ENCODE measurements at places on chromosomes 1 and 21.

- no peak for DNase-seq
Observed at GRCh38 chr1:16410803-16411202, 26.4 kb downstream of the SPATA21 start.

- DNase-seq = no peak
Observed at GRCh38 chr21:42746593-42747275, 93.3 kb downstream of the PDE9A start.

- no peak for DNase-seq
Observed at GRCh38 chr1:77378723-77379535, 97.1 kb downstream of the AK5 start.

GRCh38 chr1:62336638-62336994, 17.4 kb upstream of the KANK4 start:
- no peak for DNase-seq

GRCh38 chr1:67525053-67525760, 95.0 kb upstream of the SERBP1 start:
- DNase-seq = no peak

DNA sequence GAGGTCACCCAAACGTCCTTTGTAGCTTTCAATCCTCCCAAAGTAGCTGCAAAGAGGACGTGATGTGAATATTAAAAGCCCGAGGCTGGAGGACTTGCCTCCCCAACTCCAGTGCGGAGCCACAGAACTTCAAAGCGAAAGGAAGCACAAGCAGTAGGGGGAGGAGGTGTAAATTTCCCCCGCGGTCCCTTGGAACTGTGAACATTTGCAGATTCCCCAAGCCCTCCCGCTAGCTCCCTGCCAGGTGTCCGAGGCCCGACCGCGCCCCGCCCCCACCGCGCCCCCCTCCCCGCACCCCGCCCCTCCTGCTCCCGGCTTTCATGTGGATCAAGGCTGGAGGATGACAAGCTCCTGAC, 41.5 kb upstream of the HAO2 start:
- DNase-seq = no peak

GRCh38 chr1:64834734-64835133, 89.9 kb downstream of the RAVER2 start:
- DNase-seq = no peak

DNA sequence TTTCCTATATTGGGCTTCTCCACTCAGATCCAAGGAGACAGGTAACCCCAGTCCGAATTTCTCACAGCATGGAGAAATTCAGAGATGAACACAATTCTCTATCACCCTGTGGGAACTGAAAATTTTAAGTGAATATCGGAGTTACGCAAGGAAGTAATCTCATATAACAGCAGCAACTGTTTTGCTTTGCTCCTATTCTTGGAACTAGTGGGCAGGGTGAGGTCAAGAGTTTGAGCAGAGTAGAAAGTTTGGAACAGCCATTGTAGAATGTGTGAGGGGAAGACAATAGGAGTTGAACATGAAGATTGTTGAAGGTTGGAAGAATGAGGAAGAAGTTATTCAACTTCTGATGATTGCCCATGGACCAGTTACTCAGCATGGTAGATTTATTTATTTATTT, 24.3 kb upstream of the SLC35D1 start:
- no peak for DNase-seq

- DNase-seq = peak; percentile 49
Observed at GRCh38 chr1:161962091-161962887, 61.4 kb downstream of the OLFML2B start.

DNA sequence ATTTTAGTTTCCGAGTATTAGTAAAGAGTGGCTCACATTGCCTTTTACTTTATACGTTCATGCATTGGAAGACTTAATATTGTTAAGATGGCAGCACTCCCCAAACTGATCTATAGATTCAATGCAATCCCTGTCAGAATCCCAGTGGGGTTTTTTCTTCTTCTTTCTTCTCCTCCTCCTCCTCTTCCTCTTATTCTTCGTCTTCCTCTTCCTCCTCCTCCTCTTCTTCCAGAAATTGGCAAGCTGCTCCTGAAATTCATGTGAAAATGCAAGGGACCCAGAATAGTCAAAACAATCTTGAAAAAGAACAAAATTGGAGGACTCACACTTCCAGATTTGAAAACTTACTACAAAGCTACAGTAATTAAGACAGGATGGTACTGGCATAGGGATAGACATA, 23.2 kb upstream of the MACF1 start:
- no peak for DNase-seq

All from GM19239 (cell line).